ENCODE measurements at places on chromosomes 6 and 20.
A peak's percentile ranks its signal among the peaks of the same experiment; 100 is the strongest.

DNA sequence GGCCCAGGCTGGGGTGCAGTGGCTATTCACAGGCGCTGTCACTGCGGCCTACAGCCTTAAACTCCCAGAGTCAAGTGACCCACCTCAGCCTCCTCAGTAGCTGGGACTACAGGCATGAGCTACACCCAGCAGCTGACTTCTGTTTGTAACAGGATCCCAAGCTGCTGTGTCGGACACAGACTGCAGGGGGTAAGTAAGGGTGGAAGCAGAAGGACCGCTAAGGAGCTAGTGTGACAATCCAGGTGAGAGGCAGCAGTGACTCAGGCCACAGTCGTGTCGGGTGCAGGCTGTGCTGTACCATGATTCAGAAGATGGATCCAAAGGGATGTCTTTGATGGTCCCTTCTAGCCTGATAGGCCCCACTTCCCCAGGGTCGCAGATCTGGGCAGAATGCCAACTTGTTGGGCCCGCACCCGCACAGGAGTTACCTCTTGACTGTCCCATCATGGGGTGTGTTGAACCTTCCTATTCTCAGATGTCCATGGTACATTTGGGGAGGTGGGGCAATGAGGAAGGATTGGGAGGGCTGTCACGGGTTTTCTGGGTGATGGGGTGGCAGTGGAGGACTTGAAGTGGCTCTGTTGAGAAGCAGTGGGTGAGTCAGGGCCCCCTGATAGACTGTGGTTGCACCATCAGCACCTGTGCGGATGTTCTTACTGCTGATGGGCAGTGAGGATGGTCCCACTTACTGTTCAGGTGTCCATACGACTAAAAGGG is 25.3 kb downstream of the AAR2 start:
- DNase-seq: no peak

DNA sequence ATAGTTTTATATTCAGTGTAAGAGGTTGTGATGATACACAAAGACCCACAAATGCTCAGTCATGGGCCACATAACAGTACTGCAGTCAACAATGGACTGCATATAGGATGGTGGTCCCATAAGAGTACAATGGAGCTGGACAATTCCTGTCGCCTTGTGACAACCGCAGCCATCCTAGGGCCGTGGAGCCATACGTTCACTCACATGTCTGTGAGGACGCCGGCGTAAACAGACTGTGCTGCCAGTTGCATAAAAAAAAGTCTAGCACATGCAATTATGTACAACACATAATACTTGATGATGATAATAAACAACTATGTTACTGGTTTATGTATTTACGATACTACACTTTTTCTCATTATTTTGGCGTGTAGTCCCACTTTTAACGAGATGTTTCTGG is 30.9 kb downstream of the BFSP1 start:
- DNase-seq: no peak

DNA sequence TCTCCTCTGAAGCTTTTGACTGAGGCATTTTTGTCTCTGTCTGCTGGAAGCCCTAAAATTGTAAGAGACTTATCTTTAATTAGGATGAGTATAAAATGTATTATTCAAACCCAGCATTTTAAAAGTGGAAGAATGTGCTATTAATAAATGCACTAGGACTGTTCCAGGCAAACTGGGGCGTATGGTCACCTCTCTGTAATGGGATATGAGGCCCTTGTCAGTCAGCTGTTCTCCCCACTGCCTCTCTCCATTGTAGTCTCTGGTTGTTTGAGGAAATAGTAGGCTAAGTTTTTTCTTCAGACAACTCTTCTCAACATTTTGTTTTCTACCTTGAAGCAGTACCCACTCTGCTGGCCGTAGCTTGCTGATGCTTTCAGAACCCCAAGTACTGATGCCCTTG is 14.3 kb upstream of the DEF6 start:
- DNase-seq: no peak

- no peak for DNase-seq
These were observed 7.3 kb upstream of the PXDC1 start for GRCh38 chr6:3758842-3759144.

- DNase-seq: no peak
These were observed 29.5 kb upstream of the LYRM2 start for GRCh38 chr6:89667872-89668556.

- DNase-seq: no peak
These were observed 21.1 kb upstream of the TOP1 start for GRCh38 chr20:41007481-41007880.

GRCh38 chr20:23361476-23362391 is at the start of gene GZF1:
Gene GZF1, plus strand, starts transcription at chr20:23362182. Its CDS starts 2,202 bp downstream, at chr20:23364384.
- DNase-seq: peak; percentile 97

- DNase-seq: no peak
These were observed 120.1 kb upstream of the HDDC2 start for GRCh38 chr6:125421836-125422235.
